Daoy (cell line): ENCODE measurements at places on chromosomes 2 and 18. TPM values are rescaled to one million over a fixed set of nuclear protein-coding genes. Genes with fewer than 3 reads are reported as not detected.

Gene UGT1A5
- total RNA-seq = 0.34 TPM in 1 of 2 replicates, not detected in the other

DNA sequence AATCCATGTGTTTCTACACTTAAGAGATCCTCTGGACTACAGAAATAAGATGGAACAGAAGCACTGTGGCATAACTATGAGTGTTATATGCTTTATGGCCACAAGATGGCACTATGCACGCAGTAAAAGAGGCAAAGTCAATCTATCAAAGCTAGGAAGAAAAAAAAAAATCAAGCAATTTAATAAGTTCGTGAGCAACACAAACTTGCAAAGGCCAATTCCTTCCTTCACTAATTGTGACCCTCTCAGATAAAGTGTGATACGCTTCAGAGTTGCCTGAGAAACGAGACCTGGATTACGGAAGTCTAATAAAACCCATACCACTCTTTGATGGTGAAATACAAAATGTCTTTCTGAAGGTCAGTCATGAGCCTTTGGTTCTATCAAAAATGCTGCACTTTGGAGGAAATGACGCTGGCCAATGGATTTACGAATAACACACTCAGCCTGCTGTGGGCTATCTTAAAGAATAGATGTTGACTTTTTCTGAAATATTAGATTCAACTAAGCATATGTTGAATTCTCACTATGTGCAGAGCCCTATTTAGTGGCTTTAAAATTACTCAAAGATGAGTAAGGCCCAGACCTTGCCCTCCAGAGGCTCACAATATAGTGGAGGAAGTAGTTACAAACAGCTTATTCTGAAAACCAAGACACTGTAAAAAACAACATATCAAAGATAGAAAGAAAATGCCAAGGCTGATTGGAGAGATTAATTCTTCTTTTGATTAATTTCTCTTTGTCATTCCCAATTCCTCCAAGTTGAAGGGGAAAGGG, 35.5 kb upstream of the TTR start:
- peak; percentile 48 for DNase-seq

Gene PAX3
- total RNA-seq = 7.2 and 15.7 TPM in 2 replicates

Gene ALPP
- total RNA-seq = 0.03 TPM in 1 of 2 replicates, not detected in the other

DNA sequence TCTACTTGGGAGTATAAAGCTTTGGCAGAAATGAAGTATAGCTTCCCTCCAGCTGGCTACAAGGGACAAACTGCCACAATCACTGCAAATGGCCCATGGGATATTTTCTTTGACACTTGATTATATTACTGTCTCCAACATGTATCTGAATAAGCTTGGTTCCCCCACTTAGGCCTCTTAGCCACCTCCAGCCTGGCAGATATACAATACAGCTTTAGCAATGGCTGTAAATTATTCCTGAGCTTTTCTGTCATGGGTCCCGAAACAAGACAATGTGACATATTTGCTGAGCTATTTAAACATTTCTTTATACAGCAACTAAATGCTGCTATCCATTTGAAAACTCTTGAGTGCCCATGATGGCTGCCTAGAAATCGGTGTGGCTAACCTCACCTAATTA, 406.2 kb downstream of the SUCLG1 start:
- no peak for DNase-seq

Gene CD226
- total RNA-seq = 0.48 and 0.91 TPM in 2 replicates

- no peak for DNase-seq
Observed at GRCh38 chr18:10842371-10842770, 307.0 kb downstream of the PIEZO2 start.

GRCh38 chr2:45278365-45279078, 269.3 kb upstream of the SIX2 start:
- DNase-seq = no peak

DNA sequence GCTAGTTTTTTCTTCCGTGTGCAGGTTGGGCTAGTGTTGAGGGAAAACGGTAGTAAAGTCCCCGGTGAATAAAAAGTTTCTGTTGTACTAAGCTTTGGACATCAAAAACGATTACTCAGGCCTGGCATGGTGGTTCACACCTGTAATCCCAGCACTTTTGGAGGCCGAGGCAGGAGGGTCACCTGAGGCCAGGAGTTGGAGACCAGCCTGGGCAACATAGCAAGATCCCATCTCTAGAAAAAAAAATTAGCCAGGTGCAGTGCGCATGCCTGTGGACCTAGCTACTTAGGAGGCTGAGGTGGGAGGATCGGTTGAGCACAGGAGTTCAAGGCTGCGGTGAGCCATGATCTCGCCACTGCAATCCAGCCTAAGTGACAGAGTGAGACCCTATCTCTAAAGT, 98.1 kb downstream of the ALPK2 start:
- DNase-seq = no peak

GRCh38 chr2:79966369-79966768, 338.2 kb downstream of the LRRTM1 start:
- DNase-seq = no peak

DNA sequence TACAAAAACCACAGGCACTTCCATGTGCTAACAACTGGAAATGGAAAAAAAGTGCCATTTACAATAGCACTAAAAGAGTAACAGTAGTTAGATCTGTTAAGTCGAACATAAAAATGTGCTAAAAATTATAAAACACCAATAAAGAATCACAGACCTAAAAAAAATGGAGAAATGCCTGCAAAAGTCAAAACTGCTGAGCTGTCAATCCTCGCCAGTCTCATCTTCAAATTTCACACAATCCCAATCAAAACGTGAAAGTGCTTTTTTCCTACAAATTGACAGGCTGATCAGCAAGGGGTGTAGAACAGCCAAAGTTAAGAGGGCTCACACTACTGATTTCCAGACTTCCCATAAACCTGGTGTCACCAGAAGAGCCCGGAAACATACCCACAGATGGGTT, 53.2 kb downstream of the ANO7 start:
- DNase-seq = no peak

- DNase-seq = peak; percentile 40
Observed at GRCh38 chr18:59921384-59921891, 21.6 kb downstream of the PMAIP1 start.

DNA sequence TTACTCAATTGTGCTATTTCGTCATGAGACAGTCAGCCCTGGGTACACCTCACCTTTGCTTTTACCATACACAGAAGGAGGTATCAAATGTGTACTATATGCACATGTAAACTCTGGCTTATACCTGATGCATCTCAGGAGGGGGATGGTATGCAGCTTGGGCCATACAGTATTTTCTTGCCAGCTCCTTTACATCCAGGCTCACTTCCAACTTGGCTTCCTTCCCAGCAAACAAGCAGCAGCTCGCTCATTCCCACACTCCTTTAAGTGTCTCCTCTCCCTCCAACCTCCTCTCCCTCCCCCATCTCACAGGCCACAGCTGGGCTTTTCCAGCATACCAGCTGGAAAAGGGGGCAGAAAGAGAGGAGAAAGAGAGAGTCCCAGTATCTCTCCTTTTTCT, 9.6 kb downstream of the MARCHF4 start:
- peak; percentile 77 for DNase-seq

DNA sequence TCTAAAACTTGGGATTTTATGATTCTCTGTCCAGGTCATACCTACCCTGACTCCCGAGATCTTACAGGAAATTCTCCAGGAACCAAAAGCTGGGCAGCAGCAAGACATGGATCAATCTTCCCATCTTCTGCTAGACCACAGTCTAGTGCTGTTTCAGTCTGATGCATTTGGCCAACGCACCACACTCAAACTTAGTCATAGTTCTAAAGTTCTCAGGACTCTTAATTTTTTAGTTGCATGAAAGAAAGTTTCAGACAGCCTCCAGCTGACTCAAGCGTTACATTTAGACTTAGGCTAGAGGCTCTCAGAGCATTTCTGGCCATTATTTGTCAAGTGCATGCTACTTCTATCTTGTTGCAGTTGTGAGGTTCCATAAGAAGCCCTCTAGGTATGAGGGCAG, 230.1 kb upstream of the CCDC150 start:
- no peak for DNase-seq

DNA sequence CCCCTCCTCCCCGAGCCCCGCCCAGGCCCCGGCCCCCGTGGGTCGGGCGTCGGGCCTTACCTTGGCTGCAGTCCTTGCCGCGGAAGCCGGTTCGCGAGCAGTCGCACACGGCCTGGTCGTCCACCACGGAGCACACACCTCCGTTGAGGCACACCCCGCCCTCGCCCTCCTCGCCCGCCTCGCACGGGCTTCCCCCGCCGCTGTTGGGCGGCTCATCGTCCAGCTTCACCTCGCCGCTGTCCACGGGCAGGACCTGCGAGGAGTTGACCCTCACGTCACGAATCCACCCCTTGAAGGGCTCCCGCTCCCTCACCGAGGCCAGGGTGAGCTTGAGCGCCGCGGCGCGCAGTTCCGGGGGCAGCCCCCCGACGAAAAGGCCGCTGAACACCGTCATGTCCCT, 4.5 kb downstream of the NRXN1 start:
- DNase-seq = no peak

GRCh38 chr2:100981011-100981410, 21.1 kb upstream of the RPL31 start:
- no peak for DNase-seq

Gene MXD1
- total RNA-seq = 1.5 and 4.7 TPM in 2 replicates

- DNase-seq = peak; percentile 46
Observed at GRCh38 chr2:230347659-230348305, 20.8 kb downstream of the SP140L start.

Gene TMEFF2
- total RNA-seq = 0.12 TPM in 1 of 2 replicates, not detected in the other

Gene CPO
- not detected in 2 replicates for total RNA-seq

DNA sequence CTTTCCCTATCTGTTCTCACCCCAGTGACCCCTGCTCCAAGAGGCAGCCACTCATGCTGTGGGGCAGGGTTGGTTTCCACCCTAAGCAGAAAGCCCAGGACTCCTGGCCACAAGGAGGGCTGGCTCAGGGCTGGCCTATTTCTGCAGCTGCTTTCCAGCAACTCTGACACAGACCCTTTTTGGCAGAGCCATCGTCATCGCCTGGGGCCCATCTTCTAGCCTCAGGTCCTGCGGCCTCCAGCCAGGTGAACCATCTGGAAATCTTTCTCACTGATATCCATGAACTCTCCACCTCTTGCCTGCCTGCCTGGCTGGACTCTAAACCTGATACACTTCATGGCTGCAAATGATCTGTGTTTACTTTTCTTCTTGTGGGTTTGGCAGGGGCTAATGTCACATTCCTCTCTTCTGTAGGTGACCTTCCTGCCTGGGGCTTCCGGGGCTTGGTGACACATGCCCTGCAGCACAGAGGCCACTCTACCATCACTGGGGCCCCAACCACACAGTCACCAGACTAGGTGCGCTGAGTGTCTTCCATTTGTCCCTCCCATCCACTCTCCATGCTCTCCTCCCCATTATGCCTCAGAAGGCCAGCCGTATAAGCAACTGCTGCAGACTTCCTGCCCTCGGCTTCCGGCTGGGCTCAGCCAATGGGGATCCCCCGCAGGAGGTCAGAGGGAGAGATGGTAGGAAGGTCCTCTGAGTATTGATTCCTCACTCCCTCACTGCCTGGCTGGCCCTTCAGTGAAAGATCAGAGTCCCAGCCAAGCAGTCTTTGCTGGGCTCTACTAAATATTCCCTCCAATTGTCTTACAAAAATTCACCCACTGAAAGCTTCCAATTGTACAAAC, 9.7 kb upstream of the COPS8 start:
- DNase-seq = no peak

GRCh38 chr2:206410714-206411113, 32.6 kb upstream of the ADAM23 start:
- no peak for DNase-seq

- no peak for DNase-seq
Observed at GRCh38 chr2:3709225-3709624, 5.8 kb downstream of the DCDC2C start.

DNA sequence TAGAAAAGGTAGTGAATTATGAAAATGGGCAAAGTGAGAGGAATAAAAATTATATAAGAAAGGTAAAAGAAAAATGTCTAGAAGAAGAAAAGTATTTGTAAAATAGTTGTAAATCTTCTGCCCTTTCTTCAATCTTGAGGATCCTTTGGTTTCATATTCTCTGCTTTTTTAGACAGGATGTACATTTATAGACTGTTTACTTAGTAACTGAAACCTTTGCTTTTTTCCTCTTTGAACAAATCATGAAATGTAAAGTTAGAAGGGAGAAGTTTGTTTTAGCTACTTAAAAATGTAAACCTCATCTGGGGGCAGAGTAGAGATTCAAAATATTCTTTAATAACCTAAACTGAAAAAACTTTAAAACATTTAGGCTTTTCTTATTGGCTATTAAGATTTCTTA, 150.4 kb upstream of the ITGA4 start:
- DNase-seq = no peak

- peak; percentile 30 for DNase-seq
Observed at GRCh38 chr18:13726972-13727331, 479 bp downstream of the RNMT start.

- no peak for DNase-seq
Observed at GRCh38 chr2:195656161-195656858, 716 bp upstream of the SLC39A10 start.

- no peak for DNase-seq
Observed at GRCh38 chr2:3450385-3451010, 68.8 kb downstream of the ADI1 start.

DNA sequence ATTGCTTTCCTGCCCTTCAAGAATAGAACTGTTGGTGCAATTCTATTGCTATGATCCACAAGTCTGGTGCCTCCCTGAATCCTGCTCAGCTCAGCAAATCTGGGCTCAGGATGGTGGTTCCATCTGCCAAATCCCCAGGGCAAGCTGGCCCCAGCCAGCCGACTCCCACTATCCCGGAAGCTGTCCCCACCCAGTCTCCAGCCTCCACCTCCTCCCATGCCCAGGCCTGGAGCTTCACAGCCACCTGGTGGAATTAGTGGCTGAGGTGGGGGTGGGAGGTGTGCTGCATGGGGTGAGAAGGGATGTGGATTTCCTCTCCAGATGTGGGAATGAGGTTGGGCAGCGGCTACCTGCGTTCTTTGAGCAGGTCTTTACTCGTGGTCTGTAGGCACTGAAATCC, 119.3 kb upstream of the SMAD2 start:
- no peak for DNase-seq

Gene CDH19
- total RNA-seq = not detected in 2 replicates

Gene RMC1
- 32.7 and 44.1 TPM in 2 replicates for total RNA-seq

Gene CD28
- total RNA-seq = not detected in 2 replicates

Gene CCDC148
- 0.46 and 4.9 TPM in 2 replicates for total RNA-seq

GRCh38 chr2:241213041-241213440, 24.6 kb downstream of the ANO7 start:
- no peak for DNase-seq

DNA sequence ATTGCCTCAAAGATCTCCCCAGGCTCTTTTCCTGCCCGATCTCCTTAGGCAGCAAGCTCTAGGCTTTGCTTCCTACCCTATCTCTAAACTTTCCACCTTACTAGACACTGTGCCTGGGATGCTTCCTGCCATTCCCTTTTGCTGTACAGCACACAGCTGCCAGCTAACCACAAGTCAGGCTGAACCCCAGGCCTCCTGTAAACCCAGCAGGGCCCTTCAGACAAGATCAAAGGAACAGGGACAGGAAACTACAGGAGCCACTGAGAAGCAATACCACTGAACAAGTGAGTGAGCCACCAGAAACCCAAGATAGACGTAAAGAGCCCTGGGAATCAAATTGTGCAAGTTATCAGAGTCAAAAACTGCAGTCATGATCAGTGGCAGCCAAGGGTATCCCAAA, 180.7 kb downstream of the SUCLG1 start:
- no peak for DNase-seq

Gene LYPD1
- 130 and 153 TPM in 2 replicates for total RNA-seq

Gene SPATA3
- total RNA-seq = not detected in 2 replicates
